Smooth muscle cell of trachea (primary cell): ENCODE measurements at places on chromosomes 5 and 9. TPM values are rescaled to one million over a fixed set of nuclear protein-coding genes. Genes with fewer than 3 reads are reported as not detected.

Gene ARSI
- total RNA-seq, result 12.1 and 18.9 TPM in 2 replicates

Gene LHFPL2
- total RNA-seq, result 63.6 and 84.7 TPM in 2 replicates

Gene CCDC192
- not detected in 2 replicates for total RNA-seq

Gene TAL2
- 0.29 TPM in 1 of 2 replicates, not detected in the other for total RNA-seq

Gene SNCB
- 0.33 and 1.6 TPM in 2 replicates for total RNA-seq

Gene CDC25C
- total RNA-seq, result 0.66 and 13.7 TPM in 2 replicates

Gene ADCY2
- total RNA-seq, result 0.15 and 0.66 TPM in 2 replicates

Gene OR2V1
- not detected in 2 replicates for total RNA-seq

Gene MEF2C
- total RNA-seq, result 10.4 and 14.1 TPM in 2 replicates
